ENCODE measurements at places on chromosomes 6 and 20.

DNA sequence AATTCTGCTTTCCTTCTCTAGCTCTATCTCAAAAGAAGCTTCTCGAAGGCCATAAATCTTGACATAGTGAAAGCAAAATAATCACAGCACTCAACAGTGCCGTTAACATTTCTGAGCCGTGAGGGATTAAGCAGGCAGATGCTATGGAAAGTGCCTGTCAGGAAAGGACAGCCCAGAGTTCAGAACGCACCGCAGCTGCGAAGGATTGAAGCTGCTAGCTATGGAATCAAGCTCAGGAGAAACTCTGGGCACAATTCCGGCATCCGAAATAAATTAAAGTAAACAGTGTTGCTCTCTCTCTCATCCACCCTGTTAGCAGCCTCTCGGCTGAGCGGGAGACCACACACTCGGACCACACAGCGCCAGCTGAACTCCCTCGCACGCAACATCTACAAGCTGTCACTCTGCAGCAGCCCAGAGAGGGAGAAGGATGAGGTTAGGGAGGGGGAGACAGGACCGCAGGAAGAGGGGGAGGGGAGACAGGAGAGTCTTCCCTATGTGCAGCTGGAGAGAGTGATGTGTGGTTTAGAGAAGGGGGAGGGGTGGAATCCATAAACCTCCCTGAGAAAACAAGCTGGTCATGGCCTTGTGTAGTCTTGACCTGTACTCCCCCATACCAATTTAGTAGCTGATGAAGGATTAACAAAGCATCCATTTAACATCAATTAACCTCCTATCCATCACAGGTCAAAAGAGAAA is 9.0 kb downstream of the EXOC2 start:
- DNase-seq = no peak

GRCh38 chr6:4434655-4435054 is 299.3 kb upstream of the ECI2 start:
- DNase-seq = no peak

GRCh38 chr6:36924778-36925374 is 29.7 kb upstream of the PI16 start:
- DNase-seq = no peak

DNA sequence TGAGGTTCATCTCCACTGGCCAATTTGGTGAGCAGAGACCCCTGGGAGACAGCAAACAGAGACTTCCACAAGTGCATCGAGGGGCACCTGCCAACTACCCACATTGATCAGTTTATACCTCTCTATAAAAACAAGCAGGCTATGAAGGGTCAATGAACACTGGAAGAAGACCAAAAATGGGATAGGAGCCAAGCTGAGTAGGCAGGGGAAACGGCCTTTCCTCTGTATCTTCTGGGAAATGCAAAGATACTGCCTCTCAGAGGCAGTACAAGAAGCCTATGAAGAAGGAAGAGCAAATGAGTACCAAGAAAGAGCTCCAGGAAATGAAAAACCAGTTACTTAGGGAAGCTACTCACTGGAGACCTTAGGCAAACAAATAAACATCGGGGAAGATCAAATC is 247.7 kb downstream of the GMDS start:
- no peak for DNase-seq

DNA sequence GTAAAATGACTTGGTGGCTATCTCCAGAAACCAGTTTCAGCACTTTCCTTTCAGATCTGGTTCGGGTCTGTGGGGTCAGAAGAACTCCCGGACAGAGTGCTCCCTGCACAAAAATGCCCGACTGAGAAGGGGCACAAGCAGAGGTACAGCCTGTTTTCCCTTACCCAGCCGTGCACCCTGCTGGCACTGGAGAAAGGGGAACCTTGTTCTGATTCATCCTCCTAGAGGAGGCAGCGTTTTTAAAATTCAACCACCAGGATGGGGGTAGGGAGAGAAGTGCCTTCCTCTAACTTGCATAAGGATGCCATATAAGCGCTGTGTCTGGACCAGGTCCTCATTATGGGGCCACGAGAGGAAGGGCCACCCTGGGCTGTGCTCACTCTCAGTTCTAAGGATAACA is 17.6 kb downstream of the RIMS4 start:
- DNase-seq = no peak

DNA sequence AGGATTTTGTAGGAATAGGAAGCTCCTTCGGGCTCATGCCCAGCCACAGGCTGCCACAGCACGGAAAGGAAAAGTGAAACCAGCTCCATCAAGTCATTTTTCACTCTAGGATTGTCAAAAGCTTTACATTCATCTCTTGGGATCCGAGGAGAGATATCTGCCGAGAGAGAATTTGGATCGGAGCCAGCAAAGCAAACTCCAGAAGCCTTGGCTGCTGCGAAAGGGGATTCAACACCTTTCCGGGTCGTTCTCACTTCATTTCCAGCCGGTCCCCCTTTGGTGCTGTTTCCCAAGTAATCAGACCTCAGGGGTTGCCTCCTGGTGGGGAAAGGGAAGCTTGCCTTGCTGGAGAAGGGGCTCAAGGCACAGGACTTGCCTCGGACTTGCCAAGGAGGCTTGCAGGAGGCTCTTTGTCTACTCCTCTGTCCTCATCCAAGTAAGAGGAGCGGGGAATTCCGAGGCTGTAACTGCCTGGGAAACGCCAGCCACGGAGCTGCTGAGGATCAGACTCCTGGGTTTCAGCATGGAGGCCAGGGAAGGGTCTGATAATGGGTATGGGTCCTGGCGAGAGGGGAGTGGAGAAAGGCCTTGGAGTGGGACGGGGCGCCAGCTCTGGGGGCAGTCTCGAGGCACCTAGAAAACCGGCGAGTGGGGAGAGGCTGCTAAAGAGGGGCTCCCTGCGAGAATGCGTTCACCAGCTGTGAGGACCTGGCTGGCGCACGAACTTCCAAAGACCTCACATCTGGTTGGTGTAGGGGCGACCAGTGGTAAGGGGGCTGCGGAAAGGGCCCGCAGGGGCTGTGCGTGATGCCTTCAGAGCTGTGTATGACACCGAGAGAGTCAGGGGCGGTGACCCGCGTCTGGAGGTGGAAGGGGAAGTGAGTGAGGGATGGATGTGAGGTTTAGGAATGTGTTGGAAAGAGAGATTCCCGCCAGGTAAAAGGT is 702 bp downstream of the ETV7 start:
- no peak for DNase-seq

- DNase-seq = no peak
Observed at GRCh38 chr6:29653452-29654038, 3.3 kb upstream of the MOG start.

DNA sequence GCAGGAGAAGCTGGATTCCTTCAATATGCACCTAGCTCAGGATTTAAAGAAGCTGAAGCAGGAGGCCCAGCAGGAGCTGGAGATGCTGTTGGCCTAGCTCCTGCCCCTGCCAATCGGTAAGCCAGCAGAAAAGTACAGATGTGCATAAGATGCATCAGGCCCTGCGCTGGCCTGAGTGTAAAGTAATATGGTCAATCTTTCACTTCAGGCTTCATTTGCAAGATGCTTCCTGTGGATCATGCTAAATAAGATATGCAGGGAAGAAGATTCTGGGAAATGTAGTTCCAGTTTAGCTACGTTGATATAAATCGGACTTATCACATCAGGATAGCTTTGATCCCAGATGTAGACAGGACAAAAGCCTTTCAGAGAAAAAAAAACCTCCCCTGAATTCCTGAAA is 100.3 kb downstream of the GJA1 start:
- no peak for DNase-seq

GRCh38 chr20:63836458-63837344 is 5.6 kb upstream of the ZBTB46 start:
- DNase-seq = no peak

- DNase-seq = no peak
Observed at GRCh38 chr6:50846144-50846851, 27.6 kb downstream of the TFAP2B start.

GRCh38 chr6:3426091-3426926 is 30.5 kb downstream of the SLC22A23 start:
- DNase-seq = no peak

GRCh38 chr20:38143646-38144554 is 21.2 kb downstream of the TGM2 start:
- DNase-seq = no peak

DNA sequence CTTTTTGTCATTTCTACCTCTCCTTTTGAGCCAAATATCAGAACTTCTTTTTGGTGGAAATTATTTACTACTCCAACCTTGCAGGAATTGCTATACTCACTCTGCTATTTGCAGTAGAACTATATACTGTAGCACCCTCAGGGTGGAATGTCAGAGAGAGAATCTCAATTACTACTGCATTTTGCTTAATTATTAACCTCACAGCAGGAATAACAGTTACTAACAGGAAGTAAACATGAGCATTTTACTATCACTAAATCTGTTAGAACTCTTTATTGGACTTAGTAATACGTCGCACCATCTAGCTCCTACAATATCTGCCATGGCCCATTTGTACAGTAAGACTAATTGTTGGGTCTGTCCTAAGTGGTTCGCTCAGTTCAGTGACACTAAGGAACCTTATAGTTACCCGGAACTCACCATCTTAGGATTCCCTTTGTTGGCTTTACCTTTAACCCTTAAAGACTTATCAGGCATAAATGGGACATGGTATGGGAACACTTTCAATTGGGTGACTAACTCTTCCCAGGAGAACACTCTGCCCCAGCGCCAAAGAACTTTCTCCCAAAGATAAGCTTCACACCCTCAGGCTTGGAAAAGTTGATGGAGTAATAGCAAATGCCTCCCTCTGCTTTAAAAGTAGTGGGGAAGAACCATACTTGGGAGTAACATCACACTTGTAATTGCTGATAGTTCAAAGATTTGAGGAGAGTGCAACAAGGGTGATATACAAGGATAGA is 38.8 kb downstream of the PLN start:
- DNase-seq = no peak

DNA sequence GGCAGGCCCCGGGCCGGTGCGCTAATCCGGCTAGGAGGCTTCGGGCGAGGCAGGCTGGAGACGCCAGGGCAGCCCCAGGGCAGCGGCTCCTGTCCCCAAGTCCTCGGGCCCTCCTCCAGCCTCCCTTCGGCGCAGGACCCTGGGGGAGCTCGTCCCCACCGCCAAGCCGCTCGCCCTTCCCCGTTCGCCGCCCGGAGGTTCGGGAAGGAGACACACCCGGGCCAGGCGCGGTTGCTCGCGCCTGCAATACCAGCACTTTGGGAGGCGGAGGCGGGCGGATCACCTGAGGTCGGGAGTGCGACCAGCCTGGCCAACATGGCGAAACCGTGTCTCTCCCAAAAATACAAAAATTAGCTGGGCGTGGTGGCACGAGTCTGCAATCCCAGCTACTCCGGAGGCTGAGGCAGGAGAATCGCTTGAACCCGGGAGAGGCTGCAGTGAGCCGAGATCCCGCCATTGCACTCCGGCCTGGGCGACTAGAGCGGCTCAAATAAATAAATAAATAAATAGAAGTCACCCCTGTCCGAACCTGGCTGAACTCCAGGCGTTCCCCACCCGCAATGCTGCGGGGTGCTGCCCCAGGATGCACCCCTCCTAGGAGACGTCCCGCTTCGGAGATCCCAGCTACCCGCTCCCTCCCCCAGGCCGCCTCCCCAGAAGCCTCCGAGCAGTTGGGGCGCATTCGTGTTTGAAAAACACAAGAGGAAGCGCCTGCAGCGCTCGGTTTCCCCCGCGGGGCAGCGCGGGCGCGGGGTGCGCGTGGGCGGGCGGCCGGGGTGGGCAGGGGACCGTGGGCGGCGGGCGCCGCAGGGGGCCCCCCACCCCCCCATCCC is 27.5 kb downstream of the SERPINB9 start:
- DNase-seq = peak; percentile 34

DNA sequence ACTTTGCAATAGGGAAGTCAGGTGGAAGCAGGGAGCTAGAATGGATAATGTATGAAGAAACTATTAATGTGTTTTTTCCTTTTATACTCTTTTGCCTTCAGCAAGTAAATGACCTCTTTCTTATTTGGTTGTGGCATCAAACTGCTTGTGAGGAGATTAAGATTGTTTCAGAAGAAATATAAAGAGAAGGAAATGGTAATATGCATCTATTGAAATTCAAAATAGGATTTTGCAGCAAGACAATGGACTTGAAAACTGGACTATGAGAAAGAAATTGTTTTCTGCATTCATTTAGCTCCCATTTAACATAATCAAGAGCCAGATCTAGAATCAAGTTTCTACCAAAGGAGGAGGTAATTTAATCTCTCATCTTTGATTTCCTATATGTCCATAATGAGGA is 32.3 kb upstream of the KIFC1 start:
- no peak for DNase-seq

GRCh38 chr20:43934833-43935232 is 20.2 kb downstream of the TOX2 start:
- no peak for DNase-seq

DNA sequence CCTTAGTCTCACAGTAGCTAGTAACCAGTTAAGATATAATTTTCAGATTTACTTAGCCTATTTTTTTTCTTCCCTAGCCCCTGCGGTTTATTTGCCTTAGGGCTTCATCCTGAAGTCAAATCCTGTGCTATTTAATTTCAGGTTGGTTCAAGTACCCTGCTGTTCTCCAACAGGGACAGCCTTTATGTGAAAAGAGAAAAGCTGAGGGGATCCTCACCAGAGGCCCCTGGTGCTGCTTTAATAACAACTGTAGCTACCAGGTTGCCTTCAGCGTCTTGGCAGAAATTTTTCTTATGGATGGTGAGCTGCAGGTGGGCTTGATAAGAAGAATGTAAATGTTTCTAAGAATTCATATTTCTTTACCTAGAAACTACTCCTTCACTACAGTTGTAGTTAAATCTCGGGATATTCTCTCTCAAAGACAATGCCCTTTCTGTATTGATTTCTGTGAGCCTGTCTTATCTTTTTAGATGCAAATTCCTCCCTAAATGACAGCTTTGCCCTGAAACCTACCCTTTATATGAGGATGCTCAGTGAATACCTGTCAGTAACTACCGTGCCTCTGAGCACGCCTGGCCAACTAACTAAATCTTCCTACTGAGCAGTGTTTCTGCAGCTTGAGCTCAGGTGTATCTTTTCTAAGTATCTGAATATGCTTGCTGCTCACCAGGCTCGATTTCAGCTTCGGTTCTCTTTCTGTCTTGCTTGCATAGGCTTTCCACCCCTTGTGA is 320.5 kb downstream of the MMUT start:
- DNase-seq = no peak

DNA sequence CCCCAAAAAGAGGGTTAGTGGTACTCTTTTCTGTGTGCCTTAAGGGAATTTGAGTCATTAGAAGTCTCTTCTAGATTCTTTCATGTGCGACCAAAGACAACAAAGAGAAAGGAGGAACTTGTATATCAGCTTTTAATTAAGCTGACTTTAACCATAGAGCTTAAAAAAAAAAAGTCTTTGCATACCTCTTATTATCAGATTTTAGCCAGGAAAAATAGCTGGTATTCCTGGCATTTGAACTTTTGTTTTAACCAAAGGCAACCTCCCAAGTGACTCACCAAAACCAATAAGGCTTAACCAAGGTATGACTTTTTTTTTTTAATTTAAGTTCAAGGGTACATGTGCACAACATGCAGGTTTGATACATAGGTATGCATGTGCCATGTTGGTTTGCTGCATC is 375.0 kb downstream of the CDC5L start:
- no peak for DNase-seq

GRCh38 chr6:131766631-131767030 is 41.2 kb upstream of the ENPP1 start:
- DNase-seq = no peak

- peak; percentile 40 for DNase-seq
Observed at GRCh38 chr20:325889-326644, 715 bp downstream of the SOX12 start.

Data from activated T-helper 9 cell treated with anti-CD3 and anti-CD28 coated beads, Interleukin-2, amount 50 U/mL, for 16 hours (primary cell).